Activated CD8-positive, alpha-beta memory T cell treated with anti-CD3 and anti-CD28 coated beads for 1 hour (primary cell): ENCODE measurements at places on chromosomes 16 and 17.

- DNase-seq, result no peak
Observed at GRCh38 chr17:55903028-55903690, 152.3 kb downstream of the PCTP start.

- DNase-seq, result peak; percentile 69
Observed at GRCh38 chr16:1772908-1773702, at the start of gene MRPS34. Gene MRPS34, minus strand, starts transcription at chr16:1773134. Its CDS starts 15 bp downstream, at chr16:1773119.

DNA sequence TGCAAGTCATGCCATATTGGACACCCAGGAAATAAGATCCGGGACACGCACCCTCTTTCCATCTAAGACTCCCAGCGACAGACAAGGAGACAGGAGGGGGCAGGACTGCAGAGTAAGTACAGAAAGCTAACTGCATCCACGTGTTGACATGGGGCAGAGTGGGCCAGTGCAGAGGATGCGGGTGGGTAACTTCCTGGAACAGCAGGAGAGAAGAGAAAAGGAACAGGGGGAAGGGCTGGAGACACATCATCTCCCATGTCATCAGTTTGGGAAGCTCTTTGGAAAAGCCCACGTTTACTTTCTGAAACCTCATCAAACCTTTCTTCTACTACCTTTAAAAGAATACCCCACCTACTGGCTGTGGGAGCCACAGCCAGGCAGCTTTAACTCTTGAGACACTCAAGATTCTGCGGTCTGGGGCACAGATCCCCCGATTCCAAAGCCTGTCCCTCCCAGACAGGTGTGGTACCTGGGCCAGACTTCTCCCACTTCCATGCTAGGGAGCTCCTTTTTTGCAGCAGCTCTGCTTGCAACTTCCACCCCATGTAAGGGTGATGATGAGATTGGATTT, 273.5 kb upstream of the RPL38 start:
- DNase-seq, result no peak

DNA sequence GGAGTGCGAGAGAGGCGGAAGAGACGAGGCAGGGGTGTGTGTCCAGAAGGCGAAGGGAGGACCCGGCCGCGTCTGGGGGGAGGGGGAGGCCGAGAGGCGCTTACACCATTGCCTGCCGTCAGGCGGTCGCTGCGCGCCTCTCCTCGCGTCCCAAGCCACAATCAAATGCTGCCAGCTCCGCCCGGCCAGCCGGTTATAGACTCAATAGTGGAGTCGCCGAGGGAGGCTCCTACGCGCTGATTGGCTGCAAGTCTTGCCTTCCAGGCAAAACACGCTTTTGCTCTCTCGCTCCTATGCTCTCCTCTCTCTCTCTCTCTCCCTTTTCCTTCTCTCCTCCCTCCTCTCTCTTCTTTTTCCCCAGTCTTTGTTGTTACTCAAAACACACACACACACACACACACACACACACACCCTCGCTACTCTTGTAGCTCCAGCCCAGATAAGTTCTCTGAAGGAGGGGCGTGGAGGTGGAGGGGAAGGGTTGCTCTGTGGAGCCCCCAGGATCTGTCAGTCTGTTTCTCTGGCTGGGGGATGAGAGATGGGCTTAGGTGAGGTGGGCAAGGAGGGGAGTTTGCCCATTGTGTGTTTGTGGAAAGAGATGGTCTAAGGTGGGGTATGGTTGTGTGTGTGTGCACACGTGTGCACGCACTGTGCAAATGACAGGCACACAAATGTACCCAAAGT, at the start of gene DLX3:
Gene DLX3, minus strand, starts transcription at position 170 of the 684 bp plus-strand sequence. CDS start 226 bp downstream, outside the sequence.
- DNase-seq, result no peak

DNA sequence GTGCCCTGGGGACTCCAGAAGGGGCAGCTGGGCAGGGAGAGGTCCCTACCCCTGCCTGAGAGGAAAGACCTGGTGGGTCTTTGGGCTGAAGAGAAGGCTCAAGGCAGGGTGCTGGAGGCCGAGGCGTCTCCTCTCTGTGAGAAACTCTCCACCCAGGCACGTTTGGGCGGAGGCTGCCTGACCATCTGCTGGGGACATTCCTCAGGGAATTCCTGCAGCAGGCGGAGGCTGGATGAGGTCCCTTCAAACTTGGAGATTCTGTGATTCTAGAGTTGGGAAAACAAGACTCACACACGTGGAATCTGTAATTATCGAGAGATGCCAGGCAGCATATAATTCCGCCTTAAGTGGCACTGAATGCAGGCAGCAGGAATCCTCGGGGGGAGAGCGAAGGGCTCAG, 21.1 kb upstream of the PHF12 start:
- DNase-seq, result no peak

DNA sequence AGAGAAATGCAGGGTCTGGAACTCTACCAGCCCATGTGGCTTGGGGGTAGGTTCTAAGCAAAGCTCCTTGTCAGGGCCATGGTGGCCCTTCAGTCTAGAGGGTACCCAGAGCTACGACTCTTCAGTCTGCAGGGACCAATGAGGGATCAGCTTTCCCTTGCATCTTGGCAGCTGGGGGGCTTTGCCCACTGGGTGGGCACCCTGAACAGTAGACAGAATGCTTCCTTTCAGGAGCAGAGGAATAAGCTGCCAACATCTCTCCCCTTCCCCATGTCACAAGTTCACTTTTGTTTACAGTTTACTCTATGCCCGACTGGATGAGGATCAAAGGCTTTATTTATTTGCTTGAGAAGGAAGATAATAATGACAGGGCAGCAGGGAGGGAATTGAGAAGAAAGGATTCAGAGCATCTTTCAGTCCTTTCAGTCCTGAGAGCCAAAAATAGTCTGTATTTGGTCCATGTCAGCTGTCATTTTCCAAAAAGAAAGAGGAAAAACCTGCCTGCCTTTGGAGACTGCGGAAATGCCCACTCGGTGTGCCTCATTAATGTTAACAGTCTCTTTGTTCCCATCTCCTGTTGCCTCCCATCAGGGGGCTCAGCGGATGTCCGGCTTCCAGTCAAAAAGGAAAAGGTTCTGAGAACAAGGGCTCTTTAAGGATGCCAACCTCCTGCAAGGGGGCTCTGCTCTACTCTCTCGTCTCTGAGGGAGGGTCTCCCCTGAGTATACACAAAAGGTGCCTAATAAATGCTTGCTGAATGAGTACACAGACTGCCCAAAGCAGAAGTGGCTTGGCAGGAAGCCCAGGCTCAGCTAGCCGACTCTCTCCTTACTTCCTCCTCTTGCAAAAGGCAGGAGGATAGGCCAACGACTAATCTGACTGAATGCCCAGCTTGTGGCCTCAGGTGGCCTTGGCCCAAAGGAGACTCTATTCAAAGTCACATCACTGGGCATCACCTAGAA, 17.1 kb downstream of the TRAF4 start:
- DNase-seq, result no peak

GRCh38 chr17:17112628-17113200, 70.5 kb downstream of the MPRIP start:
- DNase-seq, result no peak

- DNase-seq, result no peak
Observed at GRCh38 chr17:43353393-43353792, 45.4 kb upstream of the ARL4D start.
